ENCODE measurements at places on chromosomes 16 and 17. TPM values are rescaled to one million over a fixed set of nuclear protein-coding genes. Genes with fewer than 3 reads are reported as not detected.

The NPIPA2 gene
- 1.2 TPM for total RNA-seq

The TMEM92 gene
- not detected for total RNA-seq

- H3K27ac ChIP-seq: no peak overlapping the region
- no peaks in the 10 kb centered on the region for H3K36me3 ChIP-seq
- peaks cover 8% of the 10 kb centered on the region for H3K4me1 ChIP-seq
- DNase-seq: no peak
These were observed 5.1 kb downstream of the FANCA start for GRCh38 chr16:89811321-89811720.

- H3K27ac ChIP-seq: peak overlapping the region; percentile 93
- peak; percentile 17 for DNase-seq
- peaks cover 21% of the 10 kb centered on the region for H3K4me1 ChIP-seq
- H3K36me3 ChIP-seq: peaks cover 58% of the 10 kb centered on the region
- peak overlapping the region; percentile 28 for H3K4me3 ChIP-seq
These were observed 696 bp upstream of the PSMC5 start for GRCh38 chr17:63826468-63827001.

DNA sequence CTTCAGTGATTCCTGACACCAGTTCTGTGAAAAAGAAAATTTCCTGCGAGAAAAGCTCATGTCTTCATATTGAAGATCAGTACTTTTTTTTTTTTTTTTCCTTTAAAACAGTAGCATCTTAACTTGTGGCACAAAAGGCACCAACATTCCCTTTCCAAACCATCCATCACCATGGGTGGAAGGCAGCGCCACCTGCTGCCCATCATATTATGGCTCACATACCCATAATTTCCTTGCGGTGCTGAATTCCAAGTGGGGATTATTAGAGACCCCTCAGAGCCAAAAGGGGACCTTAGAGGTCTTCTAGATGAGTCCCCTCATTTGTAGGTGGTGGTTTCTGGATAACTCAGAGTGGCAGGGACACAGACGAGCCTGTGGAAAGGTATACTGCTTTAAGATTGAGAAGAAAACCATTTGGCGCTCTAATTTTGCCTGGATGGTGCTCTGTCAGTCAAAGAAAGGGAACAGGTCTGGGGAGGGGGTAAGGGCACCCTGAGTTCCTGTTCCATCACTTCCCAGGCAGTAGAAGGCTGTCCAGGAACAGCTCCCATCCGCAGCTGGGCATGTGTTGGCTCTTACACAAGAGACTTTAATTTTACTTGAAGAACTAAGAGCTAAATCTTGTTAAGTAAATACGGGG, 7.9 kb upstream of the SOST start:
- H3K4me3 ChIP-seq: no peak overlapping the region
- H3K4me1 ChIP-seq: no peaks in the 10 kb centered on the region
- no peaks in the 10 kb centered on the region for H3K27me3 ChIP-seq
- peaks cover 19% of the 10 kb centered on the region for H3K36me3 ChIP-seq
- peak; percentile 66 for DNase-seq
- no peak overlapping the region for H3K27ac ChIP-seq

GRCh38 chr16:81673432-81673831, 105.7 kb upstream of the PLCG2 start:
- H3K4me3 ChIP-seq: no peak overlapping the region
- H3K36me3 ChIP-seq: peaks cover 4% of the 10 kb centered on the region
- peak overlapping the region; percentile 89 for H3K27ac ChIP-seq
- H3K27me3 ChIP-seq: no peaks in the 10 kb centered on the region

GRCh38 chr16:4624827-4625559, 367 bp downstream of the MGRN1 start:
- peak overlapping the region; percentile 84 for H3K27ac ChIP-seq
- peak overlapping the region; percentile 44 for H3K4me3 ChIP-seq
- peak; percentile 66 for DNase-seq
- H3K36me3 ChIP-seq: no peaks in the 10 kb centered on the region
- no peaks in the 10 kb centered on the region for H3K27me3 ChIP-seq

DNA sequence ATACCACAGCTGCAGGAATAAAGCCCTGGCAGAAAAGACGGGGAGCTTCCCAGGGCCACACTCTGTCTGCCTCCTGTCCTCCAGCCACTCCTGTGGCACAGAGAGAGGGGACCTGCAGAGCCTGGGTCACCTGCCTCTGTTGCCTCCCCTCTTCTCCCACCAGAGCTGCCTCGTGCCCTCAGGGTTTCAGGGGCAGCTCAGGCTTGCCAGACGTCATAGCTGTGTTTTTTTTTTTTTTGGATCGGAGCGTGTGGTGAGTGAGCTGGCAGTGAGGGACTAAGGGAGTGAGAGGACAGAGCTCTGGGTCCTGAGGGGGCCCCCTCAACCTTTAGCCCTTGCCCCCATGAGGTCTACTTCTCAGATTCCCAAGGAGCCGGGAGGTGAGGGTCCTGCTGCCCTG, 2.1 kb downstream of the PIK3R6 start:
- H3K4me1 ChIP-seq: no peaks in the 10 kb centered on the region
- no peaks in the 10 kb centered on the region for H3K36me3 ChIP-seq
- no peak overlapping the region for H3K27ac ChIP-seq
- DNase-seq: no peak
- no peak overlapping the region for H3K4me3 ChIP-seq
- no peaks in the 10 kb centered on the region for H3K27me3 ChIP-seq

The HOXB3 gene
- 1.5 TPM for total RNA-seq

DNA sequence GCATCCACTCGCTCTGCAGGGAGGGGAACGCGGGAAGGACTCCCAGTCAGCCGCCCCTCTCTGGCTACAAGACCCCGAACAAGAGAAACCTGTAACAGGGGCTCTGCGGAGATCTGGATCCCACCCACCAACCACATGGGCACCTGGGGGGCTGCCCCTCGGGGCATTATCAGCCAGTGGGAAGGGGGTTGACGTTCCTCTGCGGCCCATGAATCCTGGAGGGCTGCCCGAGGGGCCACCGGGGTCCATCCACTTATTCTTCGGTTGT, 1.8 kb upstream of the PCGF2 start:
- peaks cover 49% of the 10 kb centered on the region for H3K4me1 ChIP-seq
- H3K27ac ChIP-seq: peak overlapping the region; percentile 80
- H3K36me3 ChIP-seq: no peaks in the 10 kb centered on the region
- no peaks in the 10 kb centered on the region for H3K27me3 ChIP-seq

DNA sequence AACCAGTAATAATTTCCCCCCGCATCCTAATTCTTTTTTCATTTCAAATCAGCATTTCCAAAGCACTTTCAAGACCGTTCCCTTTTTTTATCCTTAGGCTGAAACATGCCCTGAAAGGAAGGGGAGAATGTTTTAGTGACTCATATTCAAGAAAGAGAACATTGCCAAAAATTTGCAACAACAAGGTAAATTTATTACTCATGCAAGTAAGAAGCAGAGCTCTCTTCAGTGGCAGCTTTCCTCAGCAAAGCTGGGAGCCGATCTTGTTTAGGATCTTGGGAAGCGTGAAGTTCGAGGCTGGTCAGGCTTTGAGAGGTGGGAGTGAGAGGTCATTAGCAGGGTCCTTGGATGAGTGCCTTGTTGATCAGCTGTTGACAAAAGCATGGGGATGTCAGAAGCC, 129.5 kb downstream of the PRKCA start:
- no peaks in the 10 kb centered on the region for H3K36me3 ChIP-seq
- no peak overlapping the region for H3K4me3 ChIP-seq
- peaks cover 5% of the 10 kb centered on the region for H3K4me1 ChIP-seq
- DNase-seq: no peak

DNA sequence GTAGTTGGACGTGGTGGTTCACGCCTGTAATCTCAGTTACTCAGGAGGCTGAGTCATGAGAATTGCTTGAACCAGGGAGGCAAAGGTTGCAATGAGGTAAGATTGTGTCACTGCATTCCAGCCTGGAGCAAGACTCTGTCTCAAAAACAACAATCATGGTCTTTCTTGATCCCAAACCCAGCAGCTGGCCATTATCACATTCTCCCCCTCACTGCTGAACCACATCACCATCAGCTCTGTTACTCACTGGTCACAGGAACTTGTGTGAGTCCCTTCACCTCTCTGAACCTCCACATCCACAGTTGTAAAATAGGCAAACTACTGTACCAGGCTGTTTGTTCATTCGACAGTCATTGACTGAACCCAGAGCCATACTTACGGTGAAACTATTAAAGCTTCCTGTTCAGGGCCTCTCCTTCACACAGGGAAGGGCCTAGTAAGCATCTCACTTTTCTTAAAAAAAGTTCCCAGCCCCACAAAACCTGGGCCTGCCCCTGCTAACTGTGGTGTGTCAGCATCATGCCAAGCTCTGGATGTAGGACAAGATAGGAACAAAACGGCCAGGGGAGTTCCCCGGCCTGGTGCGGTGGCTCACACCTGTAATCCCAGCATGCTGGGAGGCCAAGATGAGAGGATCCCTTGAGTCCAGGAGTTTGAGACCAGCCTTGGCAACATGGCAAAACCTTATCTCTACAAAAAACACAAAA, 104.7 kb downstream of the COPRS start:
- H3K27ac ChIP-seq: no peak overlapping the region
- no peaks in the 10 kb centered on the region for H3K4me1 ChIP-seq
- H3K36me3 ChIP-seq: no peaks in the 10 kb centered on the region
- H3K4me3 ChIP-seq: no peak overlapping the region
- H3K27me3 ChIP-seq: no peaks in the 10 kb centered on the region
- no peak for DNase-seq

GRCh38 chr16:46658925-46659324, 30.1 kb downstream of the VPS35 start:
- H3K4me1 ChIP-seq: no peaks in the 10 kb centered on the region
- no peak overlapping the region for H3K27ac ChIP-seq
- H3K27me3 ChIP-seq: no peaks in the 10 kb centered on the region
- H3K36me3 ChIP-seq: peaks cover 36% of the 10 kb centered on the region

DNA sequence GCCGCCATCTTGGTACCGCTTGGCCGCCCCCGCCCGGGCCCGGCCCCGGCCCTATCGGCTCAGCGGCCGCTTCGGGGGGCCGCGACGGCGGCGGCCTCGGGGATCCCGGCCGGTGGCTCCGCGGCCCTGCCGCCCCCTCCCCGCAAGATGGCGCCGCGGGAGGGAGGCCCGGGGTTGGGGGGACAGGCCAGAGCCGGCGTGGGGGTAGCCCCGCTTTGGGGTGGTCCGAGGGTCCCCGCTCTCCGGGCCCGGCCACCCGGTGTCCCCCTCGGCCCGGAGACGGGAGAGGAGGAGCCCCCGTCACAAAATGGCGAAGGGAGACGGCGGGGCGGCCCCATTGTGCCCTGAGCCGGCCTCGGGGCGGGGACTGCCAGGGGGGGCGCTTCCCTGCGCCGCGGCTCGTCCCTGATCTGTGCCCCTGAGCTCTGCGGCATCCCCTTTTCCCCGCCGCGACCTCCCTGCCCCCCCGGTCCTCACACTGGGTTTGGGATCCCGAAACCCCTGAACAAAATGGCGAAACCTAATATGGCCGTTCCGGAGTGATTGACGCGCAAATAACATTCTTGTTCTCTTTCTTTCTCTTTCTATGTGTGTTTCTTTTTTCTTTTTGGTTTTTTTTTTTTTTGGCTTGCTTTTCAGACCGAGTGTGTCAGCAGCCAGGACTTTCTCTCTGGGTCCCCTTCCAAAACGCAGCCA, 986 bp downstream of the HAPSTR1 start:
- no peaks in the 10 kb centered on the region for H3K27me3 ChIP-seq
- peaks cover 42% of the 10 kb centered on the region for H3K4me1 ChIP-seq
- no peaks in the 10 kb centered on the region for H3K36me3 ChIP-seq

GRCh38 chr17:71003736-71004135, 834.4 kb downstream of the KCNJ2 start:
- DNase-seq: no peak
- H3K27me3 ChIP-seq: no peaks in the 10 kb centered on the region
- H3K4me1 ChIP-seq: no peaks in the 10 kb centered on the region
- H3K27ac ChIP-seq: no peak overlapping the region

The DDX28 gene
- total RNA-seq: 5.5 TPM

GRCh38 chr17:27518048-27518447, 61.8 kb downstream of the KSR1 start:
- peaks cover 54% of the 10 kb centered on the region for H3K4me1 ChIP-seq
- H3K36me3 ChIP-seq: no peaks in the 10 kb centered on the region
- no peaks in the 10 kb centered on the region for H3K27me3 ChIP-seq
- no peak overlapping the region for H3K4me3 ChIP-seq

The OTOP3 gene
- total RNA-seq: not detected

DNA sequence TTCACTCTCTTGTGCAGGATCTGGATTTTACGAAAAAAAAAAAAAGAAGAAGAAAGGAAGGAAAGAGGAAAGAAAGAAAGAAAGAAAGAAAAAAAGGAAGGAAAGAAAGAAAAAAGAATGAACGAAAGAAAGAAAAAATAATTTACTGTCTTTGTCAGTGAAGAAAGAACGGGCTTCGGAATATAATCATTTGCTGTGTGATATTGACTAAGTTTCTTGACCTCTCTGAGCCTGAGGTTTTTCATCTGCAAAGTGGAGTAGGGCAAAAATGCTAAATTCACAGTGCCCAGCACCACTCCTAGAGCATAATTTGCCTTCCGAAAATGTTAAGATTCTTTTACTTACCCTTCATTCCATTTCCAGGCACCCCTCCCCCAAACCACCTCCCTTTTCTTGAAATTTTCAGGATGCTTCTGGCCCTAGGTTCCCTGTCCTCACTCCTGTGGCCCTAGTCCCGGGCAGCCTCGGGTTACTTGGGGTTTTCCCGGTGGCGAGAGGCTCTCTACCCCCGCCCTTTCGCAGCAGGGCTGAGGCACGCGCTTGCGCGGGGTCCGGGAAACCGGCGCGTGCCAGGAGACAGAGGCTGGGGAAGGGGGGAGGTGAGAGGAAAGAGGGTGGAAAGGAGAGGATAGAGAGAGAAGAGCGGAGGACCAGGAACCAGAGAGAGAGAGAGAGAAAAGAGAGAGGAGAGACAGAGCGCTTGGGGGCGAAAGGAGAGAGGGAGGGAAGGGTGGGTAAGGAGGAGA, at the start of gene CNTNAP1:
Gene CNTNAP1 (plus strand): TSS at position 556 of the 746 bp plus-strand sequence. CDS start 299 bp downstream, outside the sequence.
- peaks cover 60% of the 10 kb centered on the region for H3K4me1 ChIP-seq
- no peaks in the 10 kb centered on the region for H3K27me3 ChIP-seq
- peak within 1 kb of the TSS; percentile 39 for H3K27ac ChIP-seq

DNA sequence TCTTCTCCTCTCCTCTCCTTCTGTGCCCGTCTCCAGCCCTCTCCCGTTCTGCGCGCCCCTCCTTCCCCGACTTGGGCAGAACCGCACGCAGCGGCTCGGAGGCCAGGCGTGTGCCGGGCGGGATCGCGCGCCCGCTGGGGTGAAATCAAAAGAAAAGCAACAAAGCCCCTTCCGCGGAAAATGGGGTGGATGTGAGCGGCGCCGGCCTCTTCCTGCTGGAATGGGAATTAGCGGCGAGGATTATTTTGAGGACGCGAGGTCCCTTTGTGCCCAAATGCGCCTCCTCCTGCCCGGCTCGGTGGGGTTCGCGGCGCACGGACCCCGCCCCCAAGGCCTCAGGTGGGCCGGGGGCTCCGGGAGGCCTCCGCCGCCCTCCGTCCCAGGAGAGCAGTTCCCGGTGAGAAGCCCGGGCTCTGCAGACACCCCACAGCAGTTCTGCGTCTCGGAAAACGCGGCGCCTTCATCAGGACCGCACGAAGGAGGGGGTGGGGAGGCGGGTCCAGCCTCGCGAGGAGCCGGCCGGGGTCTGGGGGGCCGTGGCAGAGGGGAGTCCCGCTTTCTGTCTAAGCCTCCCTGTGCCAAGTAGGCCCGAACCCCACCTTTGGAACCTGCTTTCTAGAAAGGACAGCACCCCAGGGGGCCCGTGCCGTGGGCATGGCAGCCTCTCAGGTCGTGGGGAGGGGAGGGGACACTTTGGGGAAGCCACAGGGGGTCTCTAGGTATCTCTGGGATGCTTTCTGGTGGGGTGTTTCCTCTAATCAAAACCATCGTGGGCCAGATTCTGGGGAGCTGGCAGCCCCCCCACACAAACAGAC, 91.0 kb upstream of the CBX4 start:
- H3K4me3 ChIP-seq: peak overlapping the region; percentile 1
- H3K4me1 ChIP-seq: peaks cover 10% of the 10 kb centered on the region
- peaks cover 8% of the 10 kb centered on the region for H3K27me3 ChIP-seq
- H3K27ac ChIP-seq: no peak overlapping the region
- H3K36me3 ChIP-seq: no peaks in the 10 kb centered on the region

The SPSB3 gene
- total RNA-seq: 74.4 TPM

The ATP6V0D1 gene
- 121 TPM for total RNA-seq
